Mesenteric fat pad (tissue), 1 donor: ENCODE measurements at places on chromosomes 7 and 10. TPM values are rescaled to one million over a fixed set of nuclear protein-coding genes. Genes with fewer than 3 reads are reported as not detected.

DNA sequence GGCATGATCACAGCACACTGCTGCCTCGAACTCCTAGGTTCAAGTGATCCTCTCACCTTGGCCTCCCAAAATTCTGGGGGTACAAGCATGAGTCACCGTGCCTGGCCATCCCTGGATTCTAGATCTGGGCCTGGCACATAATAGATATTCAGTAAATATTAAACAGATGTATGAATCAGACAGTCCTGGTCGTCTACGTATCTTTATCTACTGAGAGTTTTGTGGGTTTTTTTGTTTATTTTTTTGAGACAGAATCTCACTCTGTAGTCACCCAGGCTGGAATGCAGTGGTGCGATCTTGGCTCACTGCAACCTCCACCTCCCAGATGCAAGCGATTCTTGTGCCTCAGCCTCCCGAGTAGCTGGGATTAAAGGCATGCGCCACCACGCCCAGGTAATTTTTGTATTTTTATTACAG, 24.3 kb upstream of the ITGB1 start:
- DNase-seq = no peak

DNA sequence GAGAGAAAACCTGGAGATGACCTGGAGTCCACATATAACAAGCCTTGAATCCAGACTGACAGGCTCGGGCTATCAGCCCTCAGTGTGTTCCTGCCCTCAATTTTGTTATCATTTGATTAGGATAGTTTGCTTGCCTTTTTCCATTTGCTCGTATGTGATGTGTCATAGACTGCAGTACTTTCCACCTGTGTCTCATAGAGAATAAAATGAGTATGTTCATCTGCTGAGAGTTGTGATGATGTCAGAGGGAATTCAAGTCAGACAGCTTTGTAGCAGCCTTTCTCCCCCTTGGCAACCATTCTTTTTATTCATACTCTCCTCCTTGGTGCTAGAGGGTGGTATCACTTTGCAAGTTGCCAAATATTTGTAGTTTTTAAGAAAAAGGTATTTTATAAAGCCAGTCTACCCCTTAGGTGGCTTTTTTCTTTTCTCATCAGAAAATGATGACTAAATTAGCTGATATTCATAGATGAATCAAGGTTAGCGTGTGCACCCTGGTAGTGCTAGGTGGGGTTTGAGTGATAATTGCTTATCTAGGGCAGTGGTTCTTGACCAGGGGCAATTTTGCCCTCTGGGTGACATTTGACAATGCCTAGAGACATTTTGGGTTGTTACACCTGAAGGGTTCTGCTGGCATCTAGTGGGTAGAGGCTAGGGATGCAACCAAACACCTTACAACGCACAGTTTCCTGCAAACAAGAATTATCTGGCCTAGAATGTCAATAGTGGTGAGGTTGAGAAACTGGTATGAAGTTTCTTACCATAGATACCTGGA, 5.4 kb downstream of the SGPL1 start:
- no peak for DNase-seq

DNA sequence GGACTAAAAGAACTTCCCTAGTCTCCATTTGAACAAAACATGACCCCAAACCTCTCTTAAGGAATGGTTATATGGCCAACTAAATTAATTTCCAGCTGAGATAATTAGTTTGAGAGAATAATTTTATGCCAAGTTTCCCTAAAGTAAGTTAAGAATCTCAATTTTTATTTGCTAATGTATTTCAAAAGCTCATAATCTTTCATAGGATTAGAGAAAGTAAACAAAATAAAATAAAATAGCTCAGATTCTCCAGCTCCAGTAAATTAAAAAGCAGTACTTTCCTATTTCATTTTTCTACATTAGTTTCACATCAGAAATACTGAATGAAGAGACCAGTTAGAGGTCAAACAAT, 44.4 kb downstream of the ENO4 start:
- DNase-seq = no peak

Gene ARHGEF35
- 7.2 TPM for total RNA-seq

Gene CALHM1
- total RNA-seq = not detected
